ENCODE measurements at places on chromosomes 4 and X.

DNA sequence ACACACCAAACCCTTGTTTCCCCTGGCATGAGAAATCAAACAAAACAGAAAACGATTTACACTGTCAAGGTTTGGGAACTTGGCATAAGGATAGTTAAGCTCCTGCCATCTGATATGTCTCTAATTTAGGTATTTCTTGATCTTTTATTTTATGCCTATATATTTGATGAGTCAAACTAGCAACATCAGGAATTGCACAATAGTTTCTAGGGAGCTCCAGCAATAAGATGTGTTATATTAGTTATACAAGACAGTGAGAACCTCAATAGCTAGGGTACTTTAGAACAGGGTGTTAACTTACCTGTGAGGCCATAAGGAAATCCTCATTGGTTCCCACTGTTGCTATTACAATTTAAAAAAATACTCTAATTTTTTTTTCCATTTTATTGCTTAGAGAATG is 474.2 kb downstream of the GBA3 start:
- DNase-seq: no peak

GRCh38 chr4:17811078-17811603 is 362 bp downstream of the NCAPG start:
- peak; percentile 36 for DNase-seq

- DNase-seq: no peak
These were observed 231.2 kb upstream of the CPEB2 start for GRCh38 chr4:14771094-14771493.

DNA sequence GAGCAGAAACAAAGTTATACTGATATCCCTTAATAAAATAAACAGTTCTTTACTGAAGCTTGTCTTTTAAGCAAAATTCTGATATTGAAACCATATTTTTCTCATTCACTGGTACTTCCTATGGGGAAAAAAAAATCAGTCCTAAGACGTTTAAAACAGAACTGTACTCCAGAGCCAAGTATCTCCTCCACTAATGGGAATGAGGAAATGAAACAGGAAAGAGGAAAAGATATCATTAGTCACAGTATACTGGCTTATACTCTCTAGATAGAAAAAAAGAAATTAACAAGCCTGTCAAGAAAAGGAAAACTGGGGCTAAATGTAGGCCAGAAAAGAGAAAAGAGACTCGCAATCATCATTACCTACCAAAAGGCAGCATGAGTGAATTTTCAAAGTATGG is 252.7 kb downstream of the CENPC start:
- no peak for DNase-seq

Data from foreskin melanocyte (primary cell).